ENCODE measurements at places on chromosomes 2 and 18. TPM values are rescaled to one million over a fixed set of nuclear protein-coding genes. Genes with fewer than 3 reads are reported as not detected.

DNA sequence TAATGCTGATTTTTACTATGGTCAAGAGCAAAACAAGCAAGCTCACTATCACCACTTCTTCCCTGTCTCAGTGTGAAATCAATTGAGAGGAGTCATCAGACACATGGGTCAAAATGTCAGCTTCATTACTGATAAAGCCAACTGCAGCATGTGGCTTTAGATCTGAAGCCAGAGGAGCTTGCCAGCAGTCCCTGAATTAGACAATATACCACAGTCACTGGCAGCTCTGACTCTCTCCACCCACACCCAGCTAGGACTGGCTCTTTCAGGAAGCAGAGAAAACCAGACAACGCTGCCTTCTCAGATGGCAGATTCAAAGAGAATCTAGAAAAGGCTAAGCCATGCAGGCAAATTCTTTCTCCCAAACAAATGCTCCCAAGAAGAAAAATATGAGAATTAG, 20.0 kb upstream of the ASB18 start:
- DNase-seq: no peak

- no peak for DNase-seq
Observed at GRCh38 chr2:239971115-239971514, 54.0 kb downstream of the NDUFA10 start.

Gene ASPRV1
- polyA plus RNA-seq: 3.8 TPM

Gene TMEM178A
- 81.1 TPM for polyA plus RNA-seq

Gene GPR39
- polyA plus RNA-seq: 4.2 TPM

Gene AQP12B
- 0.31 TPM for polyA plus RNA-seq

Measured in right renal pelvis (tissue), 4 donors.